H1 (cell line): ENCODE measurements at places on chromosomes 1 and 21. TPM values are rescaled to one million over a fixed set of nuclear protein-coding genes. Genes with fewer than 3 reads are reported as not detected.

- DNase-seq: peak; percentile 81
Measured at GRCh38 chr1:109277434-109278204, 5.3 kb downstream of the PSRC1 start.

- no peak for DNase-seq
Measured at GRCh38 chr1:205058853-205059252, 15.8 kb downstream of the CNTN2 start.

DNA sequence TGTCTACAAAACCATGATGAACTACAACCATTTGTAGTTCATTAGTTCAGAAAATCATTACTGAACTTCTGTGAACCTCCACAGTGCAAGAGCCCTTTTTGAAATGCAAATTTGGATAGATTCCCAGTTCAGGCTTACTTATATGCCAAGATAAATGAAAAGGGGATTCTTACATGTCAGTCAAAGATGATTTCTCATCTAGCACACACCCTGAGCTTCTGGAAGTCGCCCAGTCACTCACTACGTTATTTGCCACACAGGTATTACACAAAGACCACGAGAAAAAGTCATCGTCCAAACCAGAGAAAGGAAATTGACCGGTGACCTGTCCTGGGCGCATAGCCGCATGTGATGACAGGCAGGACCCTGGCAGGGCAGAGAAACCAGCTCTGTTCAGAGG is 41.8 kb downstream of the ETS2 start:
- DNase-seq: no peak

CELA2B gene
- polyA plus RNA-seq: not detected in 2 replicates

GRCh38 chr1:84430546-84430945 is 32.3 kb downstream of the DNASE2B start:
- DNase-seq: no peak

FMOD gene
- 0.17 and 0.20 TPM in 2 replicates for polyA plus RNA-seq

DNA sequence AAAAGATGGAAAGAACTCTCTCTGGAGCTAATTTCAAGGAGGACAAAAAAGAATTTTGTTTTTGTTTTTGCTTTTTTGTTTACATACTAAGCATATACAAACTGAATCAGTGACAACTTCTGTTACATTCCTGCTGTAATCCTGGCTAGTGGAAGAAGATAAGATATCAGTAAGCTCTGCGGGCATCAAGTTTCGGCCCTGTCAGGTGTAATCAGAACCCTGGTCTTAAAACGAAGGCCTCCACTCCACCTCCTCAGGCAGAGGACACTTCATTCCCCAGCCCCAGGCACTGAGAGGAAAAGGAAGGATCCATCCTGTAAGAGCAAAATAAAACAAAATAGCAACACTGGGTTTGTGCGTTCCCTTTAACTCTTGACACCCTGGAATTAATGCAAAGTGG is 88.9 kb upstream of the ARHGAP29 start:
- no peak for DNase-seq

- peak; percentile 37 for DNase-seq
Measured at GRCh38 chr1:7278827-7279765, 492.0 kb upstream of the VAMP3 start.

DNA sequence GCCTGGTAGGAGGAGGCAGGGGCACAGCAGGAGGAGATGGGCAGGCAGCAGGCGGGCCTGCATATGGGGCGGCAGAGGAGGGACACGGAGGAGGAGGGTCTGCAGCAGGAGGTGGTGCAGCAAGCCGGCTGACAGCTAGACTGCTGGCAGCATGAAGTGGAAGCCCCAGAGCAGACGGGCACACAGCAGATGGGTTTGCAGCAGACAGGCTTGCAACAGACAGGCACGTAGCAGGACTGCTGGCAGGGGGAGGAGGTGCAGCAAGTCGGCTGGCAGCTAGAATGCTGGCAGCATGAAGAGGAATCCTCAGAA is 615 bp downstream of the KRTAP10-5 start:
- peak; percentile 45 for DNase-seq

GRCh38 chr1:13825033-13825432 is 125.0 kb downstream of the PRDM2 start:
- no peak for DNase-seq
